ENCODE measurements at places on chromosomes 1 and 21.

GRCh38 chr21:45226540-45227326 is 61.0 kb downstream of the POFUT2 start:
- DNase-seq, result peak; percentile 16

DNA sequence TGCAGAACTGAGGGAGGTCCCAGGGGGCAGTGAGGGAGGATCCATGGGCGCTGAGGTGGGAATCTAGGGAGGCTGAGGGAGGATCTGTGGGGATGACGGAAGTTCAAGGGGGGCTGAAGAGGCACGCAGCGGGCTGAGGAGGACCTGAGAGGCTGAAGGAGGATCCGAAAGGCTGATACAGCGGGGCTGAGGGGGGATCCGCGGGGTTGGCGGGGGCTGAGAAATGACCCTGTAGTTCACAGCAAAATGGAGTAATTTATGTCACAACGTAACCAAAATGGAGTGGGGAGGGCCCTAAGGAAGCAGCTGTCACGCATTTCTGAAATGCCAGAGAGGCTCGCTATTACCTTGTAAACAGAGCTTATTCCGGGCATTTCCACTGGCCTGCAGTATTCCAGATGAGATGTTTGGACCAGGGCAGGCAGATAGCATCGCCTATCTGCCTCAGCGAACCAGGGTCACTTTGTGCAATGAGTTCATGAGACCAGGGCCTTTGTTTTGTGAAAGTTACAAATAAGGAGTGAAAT is 926 bp upstream of the MRPL55 start:
- no peak for DNase-seq

GRCh38 chr1:90622666-90623065 is 94.4 kb downstream of the BARHL2 start:
- DNase-seq, result no peak

GRCh38 chr1:159775716-159776115 is 5.0 kb upstream of the DUSP23 start:
- DNase-seq, result no peak

GRCh38 chr1:205450448-205450847 is 5.4 kb downstream of the BLACAT1 start:
- DNase-seq, result no peak

GRCh38 chr1:226993814-226994585 is 53.9 kb downstream of the COQ8A start:
- DNase-seq, result no peak

GRCh38 chr1:1116701-1117468 is 996 bp upstream of the C1orf159 start:
- DNase-seq, result no peak

GRCh38 chr21:36320421-36321324 is 676 bp downstream of the MORC3 start:
- DNase-seq, result peak; percentile 70

DNA sequence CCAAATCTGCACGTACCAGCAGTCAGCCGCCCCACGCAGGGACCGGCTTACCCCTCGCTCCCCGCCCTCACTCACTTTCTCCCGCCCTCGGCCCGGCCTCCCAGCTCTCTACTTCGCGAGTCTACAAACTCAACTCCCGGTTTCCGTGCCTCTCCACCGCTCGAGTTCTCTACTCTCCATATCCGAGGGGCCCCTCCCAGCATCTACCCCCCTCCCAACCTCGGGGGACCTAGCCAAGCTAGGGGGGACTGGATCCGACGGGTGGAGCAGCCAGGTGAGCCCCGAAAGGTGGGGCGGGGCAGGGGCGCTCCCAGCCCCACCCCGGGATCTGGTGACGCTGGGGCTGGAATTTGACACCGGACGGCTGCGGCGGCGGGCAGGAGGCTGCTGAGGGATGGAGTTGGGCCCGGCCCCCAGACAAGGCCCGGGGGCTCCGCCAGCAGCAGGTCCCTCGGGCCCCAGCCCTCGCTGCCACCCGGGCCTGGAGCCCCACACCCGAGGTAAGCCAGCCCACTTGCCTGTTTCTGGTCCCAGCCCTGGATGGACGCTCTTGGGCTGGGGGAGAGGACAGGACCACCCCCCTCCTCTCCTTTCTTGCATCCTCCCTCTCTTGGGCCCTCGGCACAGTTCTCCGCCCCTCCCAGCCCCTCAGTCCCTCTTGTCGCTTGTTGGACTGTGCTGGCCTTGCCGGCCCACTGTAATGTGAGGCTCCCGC is at the start of gene ARTN:
Gene ARTN, plus strand, starts transcription at position 416 of the 715 bp plus-strand sequence. CDS start 1,856 bp downstream, outside the sequence.
- no peak for DNase-seq

GRCh38 chr21:44844256-44844655 is 26.4 kb upstream of the SUMO3 start:
- DNase-seq, result no peak

DNA sequence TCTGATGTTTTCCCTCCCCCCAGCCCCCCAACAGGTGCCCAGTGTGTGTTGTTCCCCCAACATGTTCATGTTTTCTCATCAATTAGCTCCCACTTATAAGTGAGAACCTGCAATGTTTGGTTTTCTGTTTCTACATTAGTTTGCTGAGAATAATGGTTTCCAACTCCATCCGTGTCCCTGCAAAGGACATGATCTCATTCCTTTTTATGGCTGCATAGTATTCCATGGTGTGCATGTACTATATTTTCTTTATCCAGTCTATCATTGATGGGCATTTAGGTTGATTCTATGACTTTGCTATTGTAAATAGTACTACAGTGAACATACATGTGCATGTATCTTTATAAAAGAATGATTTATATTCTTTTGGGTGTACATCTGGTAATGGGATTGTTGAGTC is 24.6 kb downstream of the ZNF678 start:
- DNase-seq, result no peak

GRCh38 chr21:41739011-41739410 is 27.8 kb downstream of the RIPK4 start:
- no peak for DNase-seq

- no peak for DNase-seq
Measured at GRCh38 chr21:43961382-43961909, 50.7 kb upstream of the TRAPPC10 start.

GRCh38 chr1:183178545-183178944 is 7.5 kb upstream of the LAMC2 start:
- no peak for DNase-seq

GRCh38 chr1:2046174-2046917 is 3.9 kb upstream of the PRKCZ start:
- peak; percentile 47 for DNase-seq

GRCh38 chr1:117368116-117369108 is 1.2 kb downstream of the MAN1A2 start:
- peak; percentile 59 for DNase-seq

GRCh38 chr1:197958438-197959305 is 41.5 kb downstream of the LHX9 start:
- DNase-seq, result no peak

DNA sequence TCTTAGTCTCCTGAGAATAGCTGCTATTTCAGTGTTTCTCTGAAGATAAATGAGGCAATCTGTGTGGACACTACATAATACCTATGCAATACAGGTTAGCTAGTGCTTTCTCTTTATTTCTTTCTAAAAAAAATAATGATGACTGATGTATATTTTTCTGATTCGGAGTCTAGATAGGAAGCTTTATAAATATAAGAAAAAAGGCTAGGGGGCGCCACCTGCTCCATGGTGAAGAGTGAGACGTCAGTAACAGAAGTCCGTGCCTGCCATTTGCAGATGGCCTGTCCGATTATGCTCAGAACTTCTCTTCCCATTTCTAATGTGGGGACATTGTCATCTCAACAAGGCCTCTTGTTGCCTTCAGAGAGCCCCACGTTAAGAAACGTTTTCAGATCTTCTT is 26.4 kb downstream of the QSOX1 start:
- no peak for DNase-seq

DNA sequence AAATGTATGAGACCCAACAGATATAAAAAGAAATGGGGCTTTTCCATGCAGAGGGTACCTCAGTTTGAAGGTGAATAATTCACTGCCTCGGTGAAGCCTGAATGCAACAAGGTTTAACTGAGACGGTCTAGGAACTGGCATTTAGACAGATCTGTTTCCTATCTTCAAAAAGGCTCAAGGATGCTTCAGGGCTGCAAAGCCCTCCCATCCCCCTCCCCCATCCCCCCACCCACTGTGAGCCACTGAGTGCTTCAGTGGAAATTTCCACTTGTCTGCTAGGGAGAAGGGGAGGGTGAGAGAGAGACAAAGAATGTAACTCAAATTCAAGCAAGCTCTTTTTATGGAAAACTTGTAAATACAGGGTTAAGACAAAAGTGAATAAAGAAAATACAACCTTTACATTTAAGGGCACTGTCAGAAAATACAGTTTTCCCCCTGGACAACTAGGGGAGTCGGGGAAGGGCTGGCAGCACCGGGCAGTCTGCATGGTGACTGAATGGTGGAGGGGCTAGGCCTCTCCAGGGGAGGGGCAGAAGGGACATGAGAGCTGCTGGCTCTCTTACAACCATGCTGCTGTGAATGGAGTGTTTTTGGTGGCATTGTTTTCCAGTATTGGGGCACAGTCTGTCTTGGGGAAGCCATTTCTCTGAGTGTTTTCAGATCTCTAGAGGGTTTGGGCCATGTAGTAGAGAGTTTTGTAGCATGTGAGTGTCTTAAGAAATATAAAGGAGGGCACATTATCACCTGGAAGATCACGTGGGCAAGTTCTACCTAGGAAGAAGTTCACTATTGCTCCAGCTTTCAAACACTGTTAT is 56.7 kb downstream of the MRPS6 start:
- peak; percentile 4 for DNase-seq

DNA sequence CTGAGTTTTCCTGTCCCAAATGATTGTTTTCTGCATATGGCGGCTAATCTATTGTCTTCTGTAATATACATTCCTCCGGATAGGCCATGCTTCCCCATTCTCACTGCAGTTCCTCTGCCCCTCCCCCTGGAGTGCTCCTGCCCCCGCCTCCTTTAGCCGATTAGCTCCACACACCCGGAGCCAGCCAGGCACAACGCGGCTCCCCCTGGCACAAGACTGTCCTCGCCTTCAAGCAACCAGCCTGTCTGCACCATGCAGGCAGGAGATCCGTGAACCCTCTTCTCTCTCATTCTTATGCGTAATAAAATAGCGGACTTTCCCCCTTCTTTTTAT is 18.0 kb downstream of the SERTAD4 start:
- DNase-seq, result no peak

GRCh38 chr1:165375623-165376022 is 19.1 kb upstream of the LMX1A start:
- DNase-seq, result no peak

Measured in activated CD4-positive, alpha-beta T cell treated with anti-CD3 and anti-CD28 coated beads, Interleukin-2, Interleukin-4, amounts not matched to agents 100 ng/mL and 50 ng/mL, durations not matched to agents 16 hours and 8 hours (primary cell).